ENCODE measurements at places on chromosomes 1 and 21.

- DNase-seq, result no peak
Observed at GRCh38 chr1:17550729-17551584, 11.5 kb downstream of the ARHGEF10L start.

GRCh38 chr21:45332415-45332814 lies 44.7 kb upstream of the POFUT2 start:
- DNase-seq, result no peak

DNA sequence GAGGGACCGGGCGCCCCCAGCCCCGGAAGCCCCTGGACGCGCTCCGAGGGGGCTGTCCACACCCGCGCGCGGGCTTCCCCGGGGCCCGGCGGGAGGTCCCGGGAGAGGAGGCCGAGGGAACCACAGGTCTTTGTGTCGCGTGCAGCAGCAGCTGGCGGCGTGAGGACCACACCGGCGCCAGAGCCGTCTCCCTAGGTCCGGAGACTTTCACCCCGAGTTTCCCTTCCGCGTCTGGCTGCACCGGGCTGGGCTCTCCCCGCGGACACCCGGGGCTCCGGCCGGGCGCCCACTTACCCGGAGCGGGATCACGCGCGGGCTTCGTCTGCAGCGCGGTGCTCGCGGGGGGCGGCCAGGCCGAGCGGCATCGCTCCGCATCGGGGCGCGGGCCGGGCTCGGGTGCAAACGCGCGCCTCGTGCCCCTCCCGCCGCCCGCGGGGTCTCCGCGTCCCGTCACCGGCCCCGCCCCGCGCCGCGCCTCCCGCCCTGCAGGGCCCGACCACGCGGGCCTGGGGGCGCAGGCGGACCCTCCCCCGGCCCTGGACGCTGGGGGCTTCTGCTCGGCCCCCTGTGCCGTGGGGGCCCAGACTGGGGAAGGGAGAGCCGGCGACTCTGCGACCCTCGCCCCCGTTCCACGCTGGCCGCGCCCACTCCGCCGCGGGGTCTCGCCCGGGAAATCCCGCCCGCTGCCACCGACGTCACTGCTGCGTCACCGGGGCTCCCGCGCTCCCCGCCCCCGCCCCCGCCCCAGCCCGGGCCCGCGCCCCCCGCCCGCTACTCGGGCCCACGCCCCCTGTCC lies at the start of gene GNG4:
GNG4 (minus strand) TSS at position 417 of the 796 bp plus-strand sequence. CDS start 65,946 bp downstream, outside the sequence.
- no peak for DNase-seq

- no peak for DNase-seq
Observed at GRCh38 chr1:26411624-26412074, 1.0 kb downstream of the LIN28A start.

DNA sequence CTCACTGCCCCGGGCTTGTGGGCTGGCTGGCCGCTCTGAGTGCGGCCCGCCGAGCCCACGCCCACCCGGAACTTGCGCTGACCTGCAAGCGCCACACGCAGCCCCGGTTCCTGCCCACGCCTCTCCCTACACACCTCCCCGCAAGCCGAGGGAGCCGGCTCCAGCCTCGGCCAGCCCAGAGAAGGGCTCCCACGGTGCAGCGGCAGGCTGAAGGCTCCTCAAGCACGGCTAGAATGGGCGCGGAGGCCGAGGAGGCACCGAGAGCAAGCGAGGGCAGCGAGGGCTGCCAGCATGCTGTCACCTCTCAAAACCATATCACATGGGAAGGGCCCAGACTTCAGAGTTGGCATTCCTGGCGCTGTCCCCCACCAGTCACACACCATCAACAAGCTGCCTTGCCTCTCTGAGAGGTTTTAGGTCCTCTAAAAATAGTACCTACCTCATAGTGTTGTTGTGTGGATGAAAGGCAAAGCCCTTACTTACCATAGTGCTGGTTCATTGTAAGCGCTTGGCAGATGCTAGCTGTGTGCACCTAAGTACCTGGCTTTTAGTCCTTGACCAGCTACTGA lies 13.4 kb downstream of the LDLRAD1 start:
- DNase-seq, result no peak

GRCh38 chr1:30084909-30085571 lies 638.3 kb downstream of the MATN1 start:
- no peak for DNase-seq

- no peak for DNase-seq
Observed at GRCh38 chr1:84208935-84209334, 64.9 kb downstream of the PRKACB start.

DNA sequence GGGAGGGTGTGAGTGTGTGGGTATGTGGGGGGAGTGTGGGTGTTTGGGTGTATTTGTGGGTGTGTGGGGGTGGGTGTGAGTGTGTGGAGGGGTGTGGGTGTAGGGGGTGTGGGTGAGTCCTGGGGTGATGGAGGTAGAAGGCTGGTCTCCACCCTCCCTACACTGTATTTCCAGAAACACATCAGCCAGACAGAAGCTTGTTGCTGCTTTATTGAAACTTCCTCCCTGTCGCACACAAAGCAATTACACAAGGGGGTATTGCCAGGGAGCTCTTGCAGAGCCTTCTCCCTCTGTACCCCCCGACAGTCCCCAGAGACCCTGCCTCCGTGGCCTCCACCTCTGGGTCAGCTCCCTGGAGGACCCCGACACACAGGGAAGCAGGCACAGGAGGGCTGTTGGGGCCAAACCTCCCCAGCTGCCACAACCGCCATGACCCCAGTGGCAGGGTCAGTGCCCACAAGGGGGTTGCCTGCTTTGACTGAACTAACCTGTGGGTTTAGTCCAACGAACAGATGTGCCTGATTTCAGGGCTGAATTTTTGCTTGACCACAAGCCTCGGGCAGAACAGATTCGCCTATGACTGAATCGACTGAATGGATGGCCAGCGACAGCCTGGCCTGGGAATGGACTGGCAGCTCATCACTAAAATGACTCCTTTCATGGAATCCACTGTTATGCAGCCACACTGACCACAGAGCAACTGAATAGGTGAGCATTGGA lies 9.1 kb upstream of the MATN1 start:
- DNase-seq, result no peak

DNA sequence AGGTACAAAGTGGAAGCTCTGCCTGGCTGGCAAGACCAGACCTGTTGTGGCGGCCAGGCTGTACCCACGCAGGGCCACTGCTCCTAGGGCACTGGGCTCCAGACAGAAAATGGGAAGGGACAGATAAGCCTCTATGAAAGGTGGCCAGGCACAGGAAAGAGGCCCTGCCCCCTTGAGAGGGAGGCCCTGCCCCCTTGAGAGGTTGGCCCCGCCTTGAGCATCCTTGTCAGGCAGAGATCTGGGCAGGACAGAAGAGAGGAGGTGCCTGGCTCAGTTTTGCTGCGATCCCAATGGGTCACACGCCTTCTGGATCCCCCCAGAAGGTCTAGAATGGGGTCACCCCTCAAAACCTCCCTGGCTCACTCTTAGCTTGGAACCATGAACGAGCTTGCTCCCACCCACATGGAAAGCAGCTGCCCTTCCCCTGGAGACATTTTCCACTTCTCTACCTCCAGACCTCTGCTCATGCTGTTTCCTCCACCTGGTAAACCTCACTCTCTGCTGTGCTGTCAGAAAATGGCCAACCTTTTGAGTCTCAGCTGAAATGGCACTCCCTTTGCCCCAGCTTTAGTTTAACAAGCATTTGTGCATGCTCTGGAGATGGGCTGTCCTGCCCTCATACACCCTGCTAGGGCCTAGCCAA lies 17.5 kb upstream of the ECE1 start:
- DNase-seq, result no peak

DNA sequence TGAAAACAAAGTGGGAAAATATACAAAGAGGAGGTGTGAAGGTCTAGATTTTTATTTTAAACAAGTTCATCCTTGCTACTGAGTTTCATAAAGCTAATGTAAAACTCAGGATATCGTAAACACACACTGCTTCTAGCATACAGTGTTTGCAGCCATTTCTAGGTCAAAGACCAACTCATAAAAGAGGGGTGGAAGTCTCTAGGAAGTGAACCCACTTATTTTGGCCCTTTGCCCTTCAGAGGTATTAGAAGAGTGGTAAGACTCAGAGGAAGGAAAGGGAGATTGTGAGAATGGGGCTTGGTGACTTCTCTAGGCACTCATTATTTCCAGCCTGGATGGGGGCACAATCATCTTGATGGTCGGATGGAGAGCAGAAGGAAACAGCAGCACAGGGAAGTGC lies 91.2 kb downstream of the TNFSF18 start:
- DNase-seq, result no peak

- DNase-seq, result no peak
Observed at GRCh38 chr1:41673378-41673777, 188.9 kb upstream of the EDN2 start.

DNA sequence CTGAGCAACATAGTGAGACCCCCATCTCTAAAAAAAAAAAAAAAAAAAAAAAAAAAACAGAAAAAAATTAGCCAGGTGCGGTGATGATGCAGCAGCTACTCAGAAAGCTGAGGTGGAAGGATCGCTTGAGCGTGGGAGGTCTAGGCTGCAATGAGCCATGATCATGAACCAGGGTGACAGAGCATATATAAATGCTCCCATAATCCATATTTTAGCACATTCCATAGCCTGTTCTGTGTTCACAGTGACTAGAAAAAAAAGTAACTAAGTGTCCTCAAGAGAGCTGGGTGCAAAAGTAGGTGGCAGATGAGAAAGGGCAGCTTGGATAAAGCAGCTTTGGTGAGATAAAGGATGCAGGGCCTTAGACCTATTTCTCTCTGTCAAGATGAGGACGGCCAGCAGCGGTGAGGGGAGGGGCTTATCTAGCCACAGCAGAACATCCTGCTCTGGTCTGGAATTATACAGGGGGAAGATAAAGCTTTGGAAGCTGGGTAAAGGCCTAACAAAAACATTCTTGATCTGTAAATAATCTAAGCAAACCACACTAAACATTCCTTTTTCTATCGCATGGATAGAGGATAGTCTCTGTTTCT lies 205.3 kb downstream of the DAB1 start:
- DNase-seq, result no peak

DNA sequence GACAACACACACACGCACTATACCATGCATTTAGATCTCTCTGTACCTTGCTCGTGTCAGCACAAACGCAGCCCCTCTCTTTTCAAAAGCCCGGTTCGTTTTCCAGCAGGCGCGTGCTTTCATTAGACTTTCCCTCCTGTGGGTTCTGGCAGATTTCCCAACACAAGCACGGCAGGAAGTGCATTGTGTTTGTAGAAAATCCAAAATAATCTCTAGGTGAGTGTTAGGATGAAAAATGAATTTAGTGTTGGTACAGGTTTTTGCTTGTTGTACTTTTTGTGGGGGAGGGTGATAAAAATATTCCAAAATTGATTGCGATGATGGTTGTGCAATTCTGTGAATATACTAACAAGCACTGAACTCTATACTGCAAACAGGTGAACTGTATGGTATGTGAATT lies 54.1 kb upstream of the POFUT2 start:
- DNase-seq, result no peak

DNA sequence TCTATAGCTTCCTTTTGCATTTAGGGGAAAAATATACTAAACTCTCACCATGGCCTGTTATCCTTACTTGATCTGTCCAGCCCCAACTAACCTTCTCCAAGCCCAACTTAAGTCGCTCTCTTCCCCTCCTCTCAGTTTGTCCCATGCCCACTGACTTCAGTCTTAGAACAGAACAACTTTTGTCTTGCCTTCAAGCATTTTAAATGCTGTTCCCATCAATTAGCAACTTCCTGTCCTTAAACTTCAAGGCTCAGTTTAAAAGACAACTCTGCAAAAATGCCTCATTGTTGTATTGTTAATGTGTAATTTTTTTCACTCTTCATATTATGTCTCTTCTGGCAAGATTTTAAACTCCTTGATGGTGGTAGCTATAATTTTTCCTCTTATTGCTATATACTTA lies 526.9 kb downstream of the NEGR1 start:
- no peak for DNase-seq

GRCh38 chr1:76715474-76715873 lies 151.8 kb upstream of the ST6GALNAC5 start:
- no peak for DNase-seq

DNA sequence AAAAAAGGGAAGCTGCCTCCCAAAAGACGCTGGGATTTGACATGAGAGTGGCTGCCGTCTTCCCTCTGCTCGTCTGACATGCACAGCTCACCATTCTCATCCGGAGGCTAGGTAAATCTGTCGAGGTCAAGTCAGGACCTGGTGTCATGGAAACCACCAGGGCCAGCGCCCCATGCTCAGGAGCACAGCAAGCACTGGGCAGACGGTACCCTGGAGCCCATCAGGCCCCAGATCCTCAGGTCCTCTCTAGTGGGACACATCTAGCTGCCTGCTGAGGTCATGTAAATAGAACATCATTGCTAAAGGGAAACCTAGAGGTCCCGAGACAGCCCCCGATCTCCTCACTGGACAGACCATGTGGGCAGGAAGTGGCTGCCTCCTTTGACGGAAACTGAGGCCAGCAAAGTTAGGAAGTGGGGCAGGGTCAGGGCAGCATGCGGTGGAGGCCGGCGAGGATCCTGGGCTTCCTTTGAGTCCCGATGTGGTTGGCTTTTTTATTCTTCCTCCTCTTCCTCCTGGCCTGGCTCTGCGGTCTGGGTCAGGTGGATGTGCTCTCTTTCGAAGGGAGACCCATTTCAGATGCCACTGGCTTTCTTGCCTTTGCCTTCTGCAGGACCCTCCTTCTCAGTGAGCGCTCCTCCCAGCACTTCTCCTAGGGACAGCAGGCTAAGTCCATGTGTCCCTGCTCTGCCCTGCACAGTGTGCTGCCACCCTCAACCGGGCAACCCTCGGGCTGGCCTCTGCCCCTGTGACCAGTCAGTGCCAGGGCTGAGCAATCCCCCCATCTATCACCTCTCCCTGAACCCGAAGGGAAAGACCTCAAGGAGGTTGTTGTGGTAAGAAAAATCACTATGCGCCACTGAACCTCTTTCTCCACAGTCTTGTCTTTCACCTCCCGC lies 5.9 kb downstream of the AGT start:
- DNase-seq, result no peak

GRCh38 chr1:151197863-151198253 lies 494 bp upstream of the PIP5K1A start:
- DNase-seq, result no peak

DNA sequence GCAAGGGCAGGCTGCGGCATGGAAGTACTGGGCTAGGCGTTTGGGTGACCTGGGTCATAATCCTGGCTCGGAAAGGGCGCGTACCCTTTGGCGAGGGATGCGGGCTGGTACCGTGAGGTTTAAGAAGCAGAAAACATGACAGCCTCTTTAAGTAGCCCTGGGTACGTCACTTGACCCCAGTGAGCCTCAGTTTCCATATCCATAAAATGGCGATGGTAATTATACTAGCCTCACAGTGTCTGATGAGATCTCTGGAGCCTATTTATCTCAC lies 700 bp downstream of the PIGV start:
- no peak for DNase-seq

GRCh38 chr1:73821520-73821919 lies 376.5 kb downstream of the LRRIQ3 start:
- DNase-seq, result no peak

DNA sequence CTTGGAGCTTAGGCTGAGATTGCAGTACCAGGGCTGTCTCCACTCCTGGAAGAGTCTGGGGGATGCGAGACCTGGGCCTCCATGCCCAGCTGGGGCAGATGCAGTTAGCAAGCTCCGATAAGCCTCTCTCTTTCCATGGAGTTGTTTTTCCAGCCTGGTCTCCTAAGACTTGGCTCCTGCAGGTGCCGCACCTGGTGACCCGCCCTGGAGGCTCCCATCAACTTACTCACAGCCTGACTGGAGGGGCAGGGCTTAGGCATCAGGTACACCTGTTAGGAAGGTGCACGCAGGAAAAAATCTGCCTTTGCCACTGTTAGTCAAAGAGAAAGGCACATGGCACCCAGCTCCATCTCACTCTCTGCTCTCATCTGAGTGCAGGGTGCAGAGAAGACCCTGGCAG lies 198.1 kb upstream of the TMEM51 start:
- no peak for DNase-seq

All from anterior cingulate cortex (tissue), 58 donors.